ENCODE measurements at places on chromosomes 5 and 9.

DNA sequence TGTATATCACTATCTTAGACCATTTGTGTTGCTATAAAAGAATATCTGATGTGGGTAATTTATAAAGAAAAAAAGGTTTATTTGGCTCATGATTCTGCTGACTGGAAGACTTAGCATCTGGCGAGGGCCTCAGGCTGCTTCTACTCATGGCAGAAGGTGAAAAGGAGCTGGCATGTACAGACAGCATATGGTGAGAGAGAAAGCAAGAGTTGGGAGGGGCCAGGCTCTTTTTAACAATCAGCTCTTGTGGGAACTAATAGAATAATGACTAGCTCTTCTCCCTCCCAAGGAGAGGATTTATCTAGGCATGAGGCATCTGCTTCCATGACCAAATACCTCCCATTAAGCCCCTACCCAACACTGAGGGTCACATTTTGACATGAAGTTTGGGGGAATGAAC, 130.2 kb upstream of the SV2C start:
- DNase-seq, result no peak

DNA sequence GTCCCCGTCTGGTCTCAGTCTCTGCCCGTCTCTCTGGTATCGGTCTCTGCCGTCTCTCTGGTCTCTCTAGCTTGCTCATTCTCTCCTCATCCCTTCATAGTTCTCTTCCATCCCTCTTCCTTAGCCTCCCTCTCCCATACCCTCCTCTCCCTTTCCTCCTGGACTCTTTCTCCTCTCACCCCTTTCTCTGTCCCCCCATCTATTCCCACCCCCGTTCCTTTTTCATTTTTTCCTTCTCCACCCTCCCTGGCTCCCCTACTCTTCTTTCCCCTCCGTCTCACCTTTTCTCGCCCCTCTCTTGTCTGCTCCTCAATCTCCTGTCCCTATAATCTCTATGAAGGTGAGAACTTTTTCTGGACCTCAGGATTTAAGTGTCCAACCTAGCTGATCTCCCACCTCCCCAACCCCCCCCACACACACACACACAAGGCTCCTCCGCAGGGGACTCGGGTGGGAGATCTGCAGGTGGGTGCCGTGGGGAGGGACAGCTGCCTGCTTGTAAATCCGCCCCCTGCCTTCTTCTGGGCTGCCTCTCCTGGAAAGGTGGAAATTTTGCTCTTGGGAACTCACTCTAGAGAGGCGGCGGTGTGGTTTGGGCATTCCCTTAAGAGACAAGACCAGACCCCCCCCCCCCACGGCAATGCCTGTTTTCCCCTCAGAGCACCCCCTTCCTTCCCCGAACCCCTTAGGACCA, 953 bp downstream of the UBE2QL1 start:
- no peak for DNase-seq

DNA sequence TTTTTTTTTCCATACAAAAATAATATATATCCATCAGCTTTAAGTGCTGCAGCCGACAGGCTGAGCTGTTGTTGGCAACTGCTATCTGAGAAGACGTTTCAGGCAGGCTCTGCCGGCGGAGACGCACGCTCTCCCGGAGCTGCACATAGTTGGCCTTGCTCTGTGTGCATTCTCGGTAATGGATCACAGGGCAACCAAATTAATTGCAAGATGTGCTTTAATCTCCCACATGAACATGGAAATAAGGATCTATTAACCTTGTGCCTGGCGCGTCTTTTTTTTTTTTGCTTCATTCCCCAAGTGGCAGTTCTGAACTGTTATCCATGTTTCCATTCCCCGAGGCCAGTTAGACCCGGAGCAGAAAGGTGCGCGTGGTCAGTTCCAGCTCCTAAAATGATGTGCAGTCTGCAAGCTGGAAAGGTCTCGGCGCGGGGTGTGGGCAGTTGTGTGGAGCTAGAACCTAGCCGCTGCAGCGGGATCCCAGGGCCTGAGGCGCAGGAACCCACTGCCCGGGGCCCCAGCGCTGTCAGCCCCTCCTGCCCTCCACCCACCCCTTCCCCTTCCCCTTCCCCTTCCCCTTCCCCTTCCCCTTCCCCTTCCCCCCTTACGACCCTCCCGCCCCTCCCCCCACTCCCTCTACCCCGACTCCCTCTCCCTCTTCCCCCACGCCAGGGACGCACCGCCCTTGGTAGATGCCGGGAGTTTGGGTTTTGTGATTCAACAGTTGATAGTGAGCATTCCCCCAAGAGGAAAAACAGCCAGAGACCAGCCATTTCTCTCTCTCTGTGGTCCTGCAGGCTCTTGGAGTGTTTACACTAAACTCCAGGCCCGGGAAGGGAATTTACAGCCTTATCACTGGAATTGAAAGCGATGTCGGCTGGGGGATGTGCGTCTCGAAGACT, 137.8 kb downstream of the CEP120 start:
- DNase-seq, result no peak

GRCh38 chr9:126533926-126534310, 79.8 kb upstream of the LMX1B start:
- no peak for DNase-seq

DNA sequence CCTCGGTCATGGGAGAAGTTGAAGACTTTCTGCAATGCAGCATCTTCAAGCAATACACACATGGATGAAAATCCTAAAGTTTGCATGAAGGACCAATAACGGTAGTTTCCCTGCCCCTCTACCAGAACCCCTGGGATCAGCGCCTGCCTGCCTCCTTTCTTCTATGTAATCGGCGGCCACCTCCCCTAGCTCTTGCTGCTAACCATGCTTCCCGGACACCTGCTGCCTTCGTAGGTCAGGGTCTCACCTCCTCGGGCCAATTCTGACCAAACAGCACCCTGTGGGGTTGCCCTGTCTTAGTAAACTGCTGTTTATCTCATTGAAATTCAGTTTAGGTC, 388 bp upstream of the MED10 start:
- DNase-seq, result no peak

DNA sequence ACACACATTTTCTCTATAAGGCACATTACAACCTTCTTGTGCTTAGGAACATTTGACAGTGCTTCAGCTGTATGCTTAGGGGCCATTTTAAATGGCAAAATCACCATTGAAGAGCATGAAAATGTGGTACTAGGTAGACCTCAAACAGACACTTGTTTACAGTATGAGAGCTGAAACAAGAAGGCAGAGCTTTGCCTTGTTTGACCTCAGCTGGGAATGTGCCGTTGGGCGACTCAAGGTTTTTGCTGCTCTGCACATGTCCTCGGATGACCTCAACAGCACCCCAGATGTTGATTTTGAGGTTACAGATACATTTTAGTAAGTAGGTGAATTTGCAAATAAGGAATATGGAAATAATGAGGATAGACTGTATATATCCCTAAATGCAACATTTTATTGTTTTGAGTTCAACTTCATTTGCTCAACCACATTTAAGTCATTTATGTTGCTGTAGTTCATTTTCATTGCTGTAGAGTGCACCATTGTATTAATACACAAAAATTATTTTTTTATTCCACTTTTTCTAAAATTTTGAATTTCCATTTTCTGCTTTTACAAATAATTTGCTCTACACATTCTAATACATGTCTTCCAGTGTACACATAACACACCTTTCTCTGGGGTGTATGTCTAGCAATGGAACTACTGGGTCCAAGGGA, 206.8 kb downstream of the NR3C1 start:
- DNase-seq, result no peak

DNA sequence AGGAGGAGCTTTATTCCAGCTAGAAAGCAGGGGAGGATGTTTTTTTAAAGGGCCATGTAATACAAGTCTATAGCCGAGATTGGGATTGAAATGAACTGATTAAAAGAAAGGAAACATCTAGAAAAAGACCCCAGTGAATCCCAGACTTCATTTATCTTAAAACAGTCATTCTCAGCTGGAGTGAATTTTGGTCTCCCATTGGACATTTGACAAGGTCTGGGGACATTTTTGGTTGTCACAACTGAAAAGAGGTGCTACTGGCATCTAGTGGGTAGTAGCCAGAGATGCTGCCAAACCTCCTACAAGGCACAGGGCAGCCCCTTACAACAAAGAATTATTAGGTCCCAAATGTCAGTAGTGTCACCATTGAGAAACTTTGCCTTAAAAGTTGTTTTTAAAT, 16.3 kb upstream of the SPINK4 start:
- no peak for DNase-seq

DNA sequence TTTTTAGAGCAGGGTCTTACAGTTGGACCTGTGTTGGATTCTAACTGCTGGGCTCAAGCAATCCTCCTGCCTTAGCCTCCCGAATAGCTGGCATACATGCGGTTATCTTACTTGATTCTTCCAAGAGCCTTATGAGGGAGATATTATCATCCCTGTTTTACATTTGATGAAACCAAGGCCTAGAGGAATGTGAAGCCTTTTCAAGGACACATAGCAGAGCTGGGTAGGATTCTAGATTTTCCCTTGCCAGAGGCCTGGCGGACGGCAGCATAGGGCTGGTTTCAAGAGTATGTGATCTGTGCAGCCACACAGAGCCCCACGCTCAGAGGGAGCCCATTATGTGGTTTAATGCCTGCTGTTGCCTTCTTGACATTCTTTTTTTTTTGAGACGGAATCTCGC, 24.2 kb downstream of the NDST1 start:
- DNase-seq, result no peak

- no peak for DNase-seq
These were observed 32.9 kb downstream of the ANKH start for GRCh38 chr5:14838396-14839319.

DNA sequence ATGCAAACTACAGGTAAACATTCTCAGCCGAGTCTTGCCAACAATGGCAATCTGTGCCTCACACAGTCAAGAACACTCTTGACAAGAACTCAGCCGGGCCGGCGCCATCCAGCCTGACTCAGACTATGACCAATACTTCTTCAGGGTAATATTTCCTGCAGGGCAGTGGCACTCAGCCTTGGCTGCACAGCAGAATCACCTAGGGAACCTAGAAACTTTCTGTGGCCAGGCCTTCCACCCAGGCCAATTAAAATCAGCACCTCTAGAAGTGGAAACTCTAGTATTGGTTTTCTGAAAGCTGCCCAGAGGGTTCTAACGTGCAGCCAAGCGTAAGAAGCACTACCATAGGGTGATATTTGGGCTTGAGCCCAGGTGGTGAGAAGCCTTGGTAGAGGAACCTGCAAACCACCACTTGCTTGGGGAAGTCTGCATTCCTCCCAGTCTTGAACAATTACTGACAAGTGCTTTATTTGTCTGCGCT, 120.6 kb downstream of the TTLL11 start:
- no peak for DNase-seq

DNA sequence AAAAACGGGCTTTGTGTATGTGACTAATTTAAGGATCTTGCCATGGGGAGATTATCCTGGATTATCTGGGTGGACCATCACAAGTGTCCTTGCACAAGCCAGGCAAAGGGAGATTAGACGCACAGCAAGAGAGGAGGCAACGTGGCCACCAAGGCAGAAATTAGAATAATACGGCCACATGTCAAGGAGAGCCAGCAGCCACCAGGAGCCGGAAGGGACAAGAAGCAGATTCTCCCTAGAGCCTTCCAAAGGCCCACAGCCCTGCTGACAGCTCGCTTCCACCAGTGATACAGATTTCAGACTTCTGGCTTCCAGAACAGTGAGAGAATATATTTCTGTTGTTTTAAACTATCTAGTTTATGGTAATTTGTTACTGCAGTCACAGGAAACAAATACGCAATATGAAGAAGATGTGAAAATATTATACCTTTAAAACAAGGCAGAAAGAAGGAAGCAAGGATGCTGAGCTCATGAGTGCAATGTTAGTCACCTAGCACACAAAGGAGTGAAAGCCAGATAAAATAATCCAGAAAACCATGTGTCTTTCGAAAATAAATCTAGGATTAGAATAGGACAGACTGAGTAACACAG, 28.7 kb upstream of the F2RL1 start:
- DNase-seq, result no peak

- no peak for DNase-seq
These were observed 153.2 kb downstream of the NTRK2 start for GRCh38 chr9:84822589-84823233.

DNA sequence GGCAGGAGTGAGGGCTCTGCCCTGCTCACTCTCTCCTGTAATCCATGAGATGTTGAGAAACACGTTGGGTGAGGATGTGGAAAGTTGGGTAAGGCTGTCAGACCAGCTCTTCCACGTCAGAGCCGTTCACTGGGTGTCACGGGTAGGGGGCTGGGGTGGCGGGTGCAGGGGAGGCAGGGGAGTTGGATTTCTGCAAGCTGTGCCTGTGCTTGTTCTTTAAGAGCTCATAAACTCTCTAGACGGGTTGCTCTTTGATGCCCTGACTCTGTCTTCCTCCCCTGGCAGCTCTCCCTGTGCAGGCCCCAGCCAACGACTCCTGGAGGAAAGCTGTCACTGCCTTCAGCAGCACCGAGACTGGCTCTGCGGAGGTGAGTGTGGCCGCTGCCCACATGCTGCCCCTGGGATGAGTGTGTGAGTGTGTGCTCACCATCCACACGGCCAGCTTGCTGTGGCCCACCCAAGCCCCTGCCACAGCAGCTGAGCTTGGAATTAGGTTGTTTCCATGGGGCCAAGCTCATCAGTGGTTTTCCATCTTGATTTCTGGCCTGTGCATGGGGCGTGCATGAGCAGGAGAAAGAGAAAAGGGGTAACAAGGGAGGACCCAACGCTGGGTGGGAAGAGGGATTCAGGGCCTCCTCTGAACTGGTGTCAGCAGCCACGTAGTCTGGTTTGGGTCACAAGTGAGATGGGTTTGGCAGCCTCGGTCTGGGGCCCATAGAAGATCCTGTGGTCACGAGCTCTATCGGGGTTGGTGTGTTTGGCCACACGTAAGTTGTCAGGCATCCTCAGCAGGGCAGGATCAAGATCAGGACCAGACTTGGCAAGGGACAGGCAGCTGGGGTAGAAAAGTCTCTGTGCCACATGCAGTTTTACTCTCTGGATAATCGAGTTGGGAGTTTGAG, 21.0 kb upstream of the POMT1 start:
- no peak for DNase-seq

DNA sequence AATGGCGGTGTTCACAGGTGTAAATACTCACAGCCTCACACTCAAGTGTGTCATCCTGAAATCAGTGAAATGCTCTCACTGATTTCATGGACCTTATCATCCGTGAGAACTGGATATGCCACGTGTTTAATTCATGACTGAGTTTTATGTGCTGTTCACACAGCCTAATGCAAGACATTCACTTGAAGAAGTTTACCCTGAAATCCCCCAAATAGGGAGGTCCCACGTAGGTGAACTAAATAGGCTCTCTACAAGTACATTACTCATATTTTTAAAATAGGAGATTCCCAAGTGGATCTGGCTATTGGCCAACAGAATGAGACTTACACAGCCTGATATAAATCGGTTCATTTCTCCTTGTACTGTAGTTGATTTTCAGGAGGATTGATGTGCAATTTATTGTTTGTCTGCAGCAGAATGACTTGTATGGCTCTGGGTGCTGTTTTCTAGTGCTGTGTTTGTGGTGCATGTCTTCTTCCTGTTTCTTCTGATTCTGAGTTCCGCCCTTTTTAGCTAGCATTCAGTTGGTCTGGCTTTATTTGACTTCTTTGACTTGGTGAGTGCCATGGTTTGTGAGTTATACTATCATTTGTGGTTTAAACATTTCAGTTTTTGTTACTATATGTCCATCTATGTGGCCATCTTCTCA, 25.1 kb downstream of the TRIO start:
- no peak for DNase-seq

GRCh38 chr5:148063861-148064260, at the start of gene SPINK5:
Gene SPINK5, plus strand, starts transcription at chr5:148063980. Its CDS starts 65 bp downstream, at chr5:148064045.
- DNase-seq, result no peak

- DNase-seq, result no peak
These were observed 22.2 kb downstream of the SHB start for GRCh38 chr9:38046661-38047300.
